ENCODE measurements at places on chromosomes 6 and 20.
A peak's percentile ranks its signal among the peaks of the same experiment; 100 is the strongest.

- no peak for DNase-seq
Observed at GRCh38 chr6:168381726-168382458, 59.1 kb upstream of the SMOC2 start.

GRCh38 chr6:160863782-160864181 lies 127.8 kb upstream of the MAP3K4 start:
- no peak for DNase-seq

DNA sequence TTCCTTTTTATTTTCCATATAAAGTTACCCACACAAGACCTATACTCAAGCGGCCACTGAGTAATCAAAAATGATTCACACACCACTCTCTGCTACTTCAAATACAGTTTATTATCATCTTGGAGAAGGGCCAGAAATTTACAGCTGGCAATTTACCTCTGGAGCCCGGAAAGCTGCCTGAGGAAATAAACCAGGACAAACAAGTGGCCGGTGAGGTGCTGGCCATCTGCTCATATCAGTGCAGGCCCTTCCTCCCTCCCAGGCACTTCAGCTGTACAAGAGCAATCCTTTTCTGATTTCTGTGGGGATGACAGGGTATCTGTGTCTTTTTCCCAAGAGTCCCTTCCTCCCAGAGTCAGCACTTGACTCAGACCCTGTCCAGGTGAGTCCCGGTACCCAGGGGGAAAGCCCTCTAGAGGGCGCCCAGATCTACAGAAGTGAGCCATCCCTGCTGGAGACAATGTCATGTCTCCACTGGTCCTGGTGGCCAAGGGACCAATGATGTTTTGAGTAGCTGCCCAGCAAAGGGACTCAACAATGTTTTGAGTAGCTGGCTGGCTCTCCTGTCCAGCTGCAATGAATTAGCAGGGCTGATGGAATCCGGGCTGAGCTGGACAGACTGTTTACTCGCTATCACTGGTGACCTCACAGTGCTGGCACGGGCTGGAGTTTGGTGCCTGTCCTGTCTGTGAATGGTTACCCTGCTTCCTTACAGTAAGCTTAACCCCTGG lies 23.6 kb downstream of the LRP11 start:
- peak; percentile 5 for DNase-seq

GRCh38 chr6:21204951-21205350 lies 388.6 kb upstream of the SOX4 start:
- DNase-seq, result no peak

DNA sequence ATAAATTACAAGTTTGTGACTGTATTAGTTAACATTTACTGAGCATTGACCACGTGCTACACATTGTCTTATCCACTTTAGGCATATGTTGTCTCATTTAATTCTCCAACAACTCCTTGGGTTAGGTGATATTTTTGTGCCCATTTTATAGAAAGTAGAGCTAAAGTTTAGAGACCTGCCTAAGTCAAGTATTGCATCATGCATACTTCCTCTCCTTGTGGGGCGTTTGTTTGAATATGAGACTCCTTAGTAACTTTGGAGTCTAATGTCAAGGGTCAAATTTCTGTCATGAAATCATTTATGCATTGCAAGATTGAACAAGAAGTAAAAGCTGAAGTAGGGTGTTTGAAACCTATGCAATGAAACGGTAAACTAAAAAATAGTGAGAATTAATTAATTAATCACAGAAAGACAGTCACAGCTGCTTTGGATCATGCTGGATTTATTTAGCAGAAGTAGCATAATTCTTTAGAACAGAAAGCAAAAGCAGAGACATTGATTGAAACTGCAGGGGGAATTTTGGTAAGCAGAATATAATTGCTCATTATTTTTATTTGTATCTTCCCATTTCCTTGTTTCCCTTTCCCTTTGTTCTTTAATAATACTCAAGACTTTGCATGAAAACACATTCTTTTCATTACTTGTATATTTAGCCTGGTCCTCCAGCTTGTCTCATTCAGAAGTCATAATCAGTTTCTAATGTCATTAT lies 1374.4 kb upstream of the GJE1 start:
- no peak for DNase-seq

DNA sequence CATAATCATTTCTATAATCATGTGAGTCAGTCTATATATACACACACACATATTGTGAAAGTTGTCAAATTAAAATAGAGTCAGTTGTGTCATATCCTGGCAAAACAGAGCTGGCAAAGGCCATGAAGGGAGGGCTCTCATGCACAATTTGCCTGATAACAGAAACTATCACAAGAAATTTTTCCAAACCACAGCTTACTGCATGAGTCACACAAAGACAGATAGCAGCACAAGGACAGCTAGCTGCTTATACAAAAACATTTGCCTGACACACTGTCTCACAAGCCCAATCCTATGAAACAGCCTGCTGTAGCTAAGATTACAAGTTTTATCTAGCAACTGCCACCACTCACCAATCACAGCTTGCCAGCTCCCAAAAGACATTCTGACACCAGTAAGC lies 848.5 kb upstream of the MAN1A1 start:
- DNase-seq, result no peak

DNA sequence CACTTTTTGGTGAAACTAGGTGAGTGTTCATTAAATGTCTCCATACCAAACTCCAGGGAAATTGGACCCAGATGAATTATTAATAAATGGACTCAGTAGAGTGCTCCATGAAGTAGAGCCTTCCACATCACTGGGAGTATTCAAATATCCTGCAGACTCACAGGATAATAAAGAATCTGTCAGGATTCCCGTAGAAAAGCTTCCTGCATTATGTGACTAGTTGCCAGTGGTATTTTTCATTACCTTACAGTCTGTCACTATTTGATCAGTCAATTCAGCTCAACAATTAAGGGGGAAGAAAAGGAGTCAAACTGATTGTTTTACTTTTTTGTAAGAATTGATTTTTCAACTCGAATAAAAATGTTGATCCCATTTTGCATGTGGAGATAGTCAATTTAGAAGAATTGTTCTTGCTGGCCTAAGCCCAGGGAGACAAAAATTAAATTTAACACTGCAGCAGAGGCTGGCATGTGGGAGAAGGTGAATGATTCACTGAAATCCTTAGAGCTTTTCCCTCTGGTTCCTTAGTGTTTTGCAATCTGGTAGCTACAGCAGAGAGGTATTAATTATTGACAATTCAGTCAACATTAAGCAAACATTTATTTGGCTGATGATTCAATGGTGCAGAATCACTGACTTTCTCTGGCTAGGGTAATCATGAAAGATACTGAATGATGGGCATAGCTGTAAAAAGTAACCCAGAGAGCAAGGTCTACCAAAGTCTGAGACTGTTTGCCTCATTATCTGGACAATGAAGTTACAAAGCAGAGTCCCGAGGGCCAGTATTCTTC lies 442.4 kb downstream of the CD83 start:
- no peak for DNase-seq

- no peak for DNase-seq
Observed at GRCh38 chr20:6055981-6056569, 2.2 kb upstream of the LRRN4 start.

GRCh38 chr6:5580736-5581581 lies 319.6 kb downstream of the FARS2 start:
- no peak for DNase-seq

DNA sequence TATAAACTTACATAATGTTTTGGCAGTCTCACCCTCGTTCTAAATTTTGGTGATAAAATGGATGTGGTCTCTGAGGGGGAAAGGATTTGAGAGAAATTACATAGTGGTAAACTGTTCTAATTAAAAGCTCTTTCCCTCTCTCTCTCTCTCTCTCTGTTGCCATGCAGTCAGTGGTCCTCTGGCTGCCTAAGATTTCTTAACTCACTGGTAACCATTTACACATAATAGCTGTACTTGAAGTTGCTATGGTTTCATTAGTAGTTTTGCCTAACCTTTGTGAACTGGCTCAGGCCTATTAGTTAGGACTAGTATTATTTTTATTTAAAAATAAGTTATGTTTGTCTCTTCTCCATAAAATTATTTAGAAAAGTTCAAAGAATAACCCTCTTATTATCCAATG lies 42.0 kb downstream of the MAPK14 start:
- DNase-seq, result no peak

DNA sequence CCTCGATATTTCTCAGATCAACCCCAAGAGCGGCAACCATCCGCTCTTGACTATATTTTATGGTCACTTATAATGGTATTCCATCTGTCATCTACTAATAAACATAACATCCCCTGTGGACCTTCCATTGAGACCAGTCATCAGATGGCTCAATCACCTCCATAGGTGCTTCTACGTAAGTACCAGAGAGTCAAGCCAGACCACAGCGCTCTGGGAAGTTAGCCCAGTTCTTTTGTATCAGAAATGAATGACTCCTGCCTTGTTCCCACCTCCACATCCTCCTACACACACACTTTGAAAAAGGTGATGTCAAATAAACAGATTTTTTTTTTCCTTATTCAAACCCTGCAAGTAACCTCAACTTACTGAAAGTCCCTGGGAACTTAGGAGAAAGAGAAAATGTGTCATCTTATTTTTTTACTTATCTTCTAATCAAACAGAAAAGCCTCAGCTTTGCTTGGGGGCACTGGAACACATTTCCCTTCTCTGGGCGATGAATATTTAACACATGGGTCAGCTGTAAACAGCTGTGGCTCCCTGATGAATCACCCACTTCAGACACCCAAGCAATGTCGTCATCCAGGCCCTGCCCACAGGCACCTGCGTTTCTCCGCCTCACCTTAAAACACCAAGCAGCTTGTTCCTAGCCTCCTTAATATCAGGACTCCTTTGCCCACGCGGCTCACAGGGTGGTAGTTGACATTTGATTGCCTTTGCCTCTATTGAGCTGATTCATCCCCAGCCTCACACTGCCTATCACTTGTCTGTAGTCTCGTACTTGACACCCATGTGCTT lies 121.4 kb upstream of the LY86 start:
- no peak for DNase-seq

DNA sequence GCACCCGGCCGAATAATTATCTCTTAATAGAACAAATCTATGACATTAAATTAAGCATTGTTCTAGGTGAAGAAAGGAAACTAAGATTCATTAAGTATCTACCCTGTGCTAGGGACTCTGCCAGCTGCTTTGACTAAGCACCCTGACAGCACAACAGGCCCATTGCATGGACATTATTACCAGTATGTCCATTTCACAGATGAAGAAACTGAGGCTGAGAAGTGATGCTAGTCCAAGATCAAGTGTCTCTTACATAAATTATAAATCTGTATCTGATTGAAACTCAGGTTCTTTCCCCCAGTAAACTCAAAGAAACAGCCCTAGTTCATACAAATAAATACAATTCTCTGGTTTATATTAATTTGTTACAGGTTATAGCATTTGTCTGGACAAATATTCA lies 31.3 kb downstream of the SLC22A23 start:
- no peak for DNase-seq

DNA sequence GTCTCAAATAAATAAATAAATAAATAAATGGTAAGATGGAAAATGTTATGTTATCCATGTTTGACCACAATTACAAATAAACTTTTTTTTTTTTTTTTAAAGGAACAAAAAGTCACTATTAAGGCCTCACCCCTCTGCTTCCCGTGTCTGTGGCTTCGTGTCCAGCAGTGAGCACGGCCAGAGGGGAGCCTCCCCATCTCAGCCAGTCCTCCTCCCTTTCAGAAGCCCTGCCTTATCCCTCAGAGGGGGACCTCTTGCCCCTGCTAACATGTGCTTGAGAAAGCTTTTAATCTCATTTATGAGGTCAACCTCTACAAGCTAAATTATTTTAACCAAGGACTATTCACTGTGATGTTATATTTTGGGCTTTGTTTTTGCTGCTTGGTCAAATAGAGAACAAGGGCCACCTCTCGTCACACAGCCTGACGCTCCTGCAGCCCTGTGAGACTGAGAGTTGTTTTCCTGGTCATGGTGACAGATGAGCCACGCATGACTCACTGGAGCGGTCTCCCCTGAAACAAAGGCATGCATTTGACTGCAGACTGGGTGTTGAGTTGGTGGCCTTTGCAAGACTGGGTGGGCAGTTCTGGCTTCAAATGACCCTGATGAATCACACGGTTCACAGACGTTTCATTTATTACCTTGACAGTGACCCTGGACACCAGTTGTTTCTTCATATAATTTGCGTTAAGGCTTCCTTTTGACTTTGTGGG lies 131.8 kb downstream of the TIAM2 start:
- DNase-seq, result no peak

DNA sequence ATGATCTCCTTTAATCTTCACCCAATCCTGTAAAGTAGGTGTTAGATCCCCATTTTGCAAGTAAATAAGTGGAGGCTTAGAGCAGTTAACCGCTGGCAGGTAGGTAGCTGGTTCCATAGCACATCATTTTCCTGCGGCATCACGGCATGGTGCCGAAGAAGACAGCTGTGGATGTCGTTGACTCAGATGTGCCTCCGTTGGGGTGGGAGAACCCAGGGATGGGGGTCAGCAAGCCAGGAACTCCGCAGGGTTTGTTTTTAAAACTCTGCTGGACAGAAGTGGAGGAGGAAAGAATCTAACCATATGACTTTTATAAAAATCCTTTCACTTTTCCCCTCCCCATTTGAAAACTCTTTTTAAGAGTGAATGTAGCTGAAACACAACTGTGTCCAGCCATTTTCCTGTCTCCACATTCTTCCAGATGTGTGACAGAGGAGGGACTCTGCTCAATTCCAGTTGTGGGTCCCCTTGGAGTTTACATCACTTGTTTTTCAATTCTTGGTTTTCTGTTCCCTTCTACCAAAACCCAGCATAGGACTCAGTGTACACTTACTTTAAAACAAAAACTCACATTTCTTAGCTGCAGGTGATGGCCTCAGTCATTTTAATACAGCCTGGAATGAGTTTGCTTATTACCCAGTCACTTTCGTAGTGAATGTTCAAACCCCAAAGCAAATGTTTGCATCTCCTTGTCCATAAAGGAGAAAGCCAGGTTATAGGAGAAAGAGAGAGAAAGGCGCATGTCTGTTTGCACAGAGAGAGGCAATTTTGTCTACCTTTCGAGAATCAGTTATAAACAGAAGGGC lies 27.6 kb upstream of the PI16 start:
- no peak for DNase-seq

DNA sequence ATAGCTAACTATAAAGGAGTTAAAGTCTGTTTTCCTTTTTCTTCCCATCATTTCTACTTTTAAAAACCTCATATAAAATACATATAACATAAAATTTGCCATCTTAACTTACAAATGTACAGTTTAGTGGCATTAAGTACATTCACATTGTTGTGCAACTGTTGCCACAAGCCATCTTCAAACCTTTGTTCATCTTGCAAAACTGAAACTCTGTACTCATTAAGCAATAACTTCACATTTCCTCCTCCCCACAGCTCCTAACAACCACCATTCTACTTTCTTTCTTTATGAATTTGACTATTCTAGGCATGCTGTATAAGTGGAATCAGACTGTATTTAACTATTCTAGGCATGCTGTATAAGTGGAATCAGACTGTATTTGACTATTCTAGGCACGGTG lies 4.5 kb downstream of the CCDC170 start:
- DNase-seq, result no peak

GRCh38 chr6:40809627-40810026 lies 222.5 kb upstream of the LRFN2 start:
- no peak for DNase-seq

DNA sequence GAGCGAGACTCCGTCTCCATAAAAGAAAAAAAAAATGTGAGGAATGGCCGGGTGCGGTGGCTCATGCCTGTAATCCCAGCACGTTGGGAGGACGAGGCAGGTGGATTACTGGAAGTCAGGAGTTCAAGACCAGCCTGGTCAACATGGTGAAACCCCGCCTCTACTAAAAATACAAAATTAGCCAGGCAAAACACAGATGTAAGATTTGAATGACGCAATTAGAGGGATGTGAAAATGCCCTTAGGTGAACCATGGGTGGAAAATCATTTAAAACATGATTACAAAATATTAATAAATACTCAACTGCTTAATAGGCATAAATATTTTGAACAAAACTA lies 20.9 kb downstream of the COL9A3 start:
- no peak for DNase-seq

- DNase-seq, result no peak
Observed at GRCh38 chr6:93327857-93328256, 91.5 kb downstream of the EPHA7 start.
